ENCODE measurements at places on chromosomes 16 and 17.

DNA sequence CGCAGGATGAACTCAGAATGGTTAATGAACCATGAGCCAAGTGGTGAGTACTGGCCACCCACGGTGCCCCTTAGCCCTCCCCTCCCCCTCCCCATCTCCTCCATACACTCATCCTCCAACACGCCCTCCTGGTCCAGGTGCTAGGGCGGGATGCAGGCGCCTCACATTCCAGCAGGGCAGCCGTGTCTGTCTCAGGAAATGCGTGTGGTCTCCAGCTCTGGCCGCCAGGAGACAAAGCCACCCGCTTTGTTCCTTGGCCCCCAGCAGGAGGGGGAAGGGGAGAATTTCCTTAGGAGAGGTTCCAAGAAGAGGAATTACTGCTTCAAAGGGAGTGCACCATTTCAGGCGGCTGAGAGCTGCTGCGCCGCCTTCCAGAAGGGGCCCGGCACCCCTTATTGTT is 29.7 kb upstream of the RMI2 start:
- no peak for DNase-seq

GRCh38 chr17:29135464-29135863 is 44.7 kb downstream of the MYO18A start:
- no peak for DNase-seq

- DNase-seq: peak; percentile 36
These were observed 32.7 kb downstream of the CDK5R1 start for GRCh38 chr17:32519228-32520103.

GRCh38 chr16:66569131-66569530 is 2.9 kb downstream of the CMTM1 start:
- no peak for DNase-seq

- DNase-seq: no peak
These were observed 15.4 kb downstream of the SRP68 start for GRCh38 chr17:76056882-76057281.

GRCh38 chr17:30095507-30096244 is 20.9 kb upstream of the NSRP1 start:
- peak; percentile 66 for DNase-seq

GRCh38 chr17:19833914-19834313 is 33.8 kb downstream of the ULK2 start:
- no peak for DNase-seq

GRCh38 chr16:3474136-3474779 is 21.0 kb downstream of the C16orf90 start:
- DNase-seq: no peak

- peak; percentile 89 for DNase-seq
These were observed 18.6 kb downstream of the C1QTNF1 start for GRCh38 chr17:79042421-79043190.

DNA sequence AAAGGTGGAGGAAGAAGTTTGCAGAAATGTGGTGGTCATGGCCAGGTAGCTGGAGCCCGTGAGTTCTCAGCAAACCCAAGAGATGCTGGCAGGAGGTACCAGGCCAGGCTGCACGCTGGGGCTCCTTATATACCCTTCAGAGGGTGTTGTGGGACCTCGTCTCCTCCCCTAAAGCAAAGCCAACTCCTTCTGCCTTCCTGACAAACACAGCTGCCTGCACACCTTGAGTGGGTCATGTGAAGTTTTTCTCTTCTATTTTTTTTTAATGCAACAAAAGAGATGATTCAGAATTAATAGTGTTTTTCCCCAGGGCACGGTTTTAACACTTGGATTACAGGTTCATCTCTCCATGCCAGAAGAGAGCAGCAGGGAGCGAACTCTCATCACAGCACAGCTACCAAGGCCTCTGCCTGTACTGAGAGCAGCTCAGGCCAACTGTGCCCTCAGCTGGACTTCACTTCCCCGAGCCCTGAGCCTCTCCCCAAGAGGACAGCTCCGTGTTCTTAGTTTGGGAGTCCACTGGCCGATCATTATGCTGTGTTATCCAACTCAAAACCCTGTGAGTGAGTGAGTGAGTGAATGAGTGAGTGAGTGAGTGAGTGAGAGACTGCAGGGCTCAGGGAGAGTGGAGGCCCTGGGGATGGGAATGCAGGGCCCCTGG is at the start of gene KRT15:
Gene KRT15 (minus strand): TSS at position 102 of the 661 bp plus-strand sequence. CDS start 63 bp downstream, at position 39.
- DNase-seq: no peak

GRCh38 chr16:11697319-11697718 is 29.1 kb downstream of the SNN start:
- DNase-seq: no peak

DNA sequence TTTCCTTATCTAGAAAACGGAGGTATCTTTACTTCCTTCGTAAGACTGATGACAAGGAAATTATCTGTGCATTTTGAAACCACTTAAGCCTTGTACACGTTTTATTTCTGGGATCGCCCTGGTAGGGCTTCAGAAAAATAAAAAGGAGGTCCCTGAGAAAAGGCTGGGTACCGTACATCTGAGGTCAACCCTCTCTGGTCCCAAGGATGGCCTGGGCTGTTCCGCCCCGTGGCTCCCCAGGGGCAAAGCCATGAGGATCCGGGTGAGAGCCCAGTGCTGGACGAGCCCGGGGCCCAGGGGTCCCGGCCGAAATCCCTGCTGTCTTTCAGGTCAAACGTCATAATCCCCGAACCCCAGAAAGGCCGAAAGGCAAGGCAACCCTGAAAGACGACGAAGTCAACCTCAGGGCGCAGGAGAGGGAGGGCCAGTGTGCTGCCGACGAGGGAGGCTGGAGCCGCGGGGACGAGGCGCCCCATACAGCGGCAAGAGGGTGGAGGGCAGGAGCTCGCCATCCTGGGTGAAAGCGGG is 656 bp upstream of the FUS start:
- DNase-seq: no peak

- DNase-seq: no peak
These were observed 104.5 kb downstream of the C16orf78 start for GRCh38 chr16:49478107-49478506.

DNA sequence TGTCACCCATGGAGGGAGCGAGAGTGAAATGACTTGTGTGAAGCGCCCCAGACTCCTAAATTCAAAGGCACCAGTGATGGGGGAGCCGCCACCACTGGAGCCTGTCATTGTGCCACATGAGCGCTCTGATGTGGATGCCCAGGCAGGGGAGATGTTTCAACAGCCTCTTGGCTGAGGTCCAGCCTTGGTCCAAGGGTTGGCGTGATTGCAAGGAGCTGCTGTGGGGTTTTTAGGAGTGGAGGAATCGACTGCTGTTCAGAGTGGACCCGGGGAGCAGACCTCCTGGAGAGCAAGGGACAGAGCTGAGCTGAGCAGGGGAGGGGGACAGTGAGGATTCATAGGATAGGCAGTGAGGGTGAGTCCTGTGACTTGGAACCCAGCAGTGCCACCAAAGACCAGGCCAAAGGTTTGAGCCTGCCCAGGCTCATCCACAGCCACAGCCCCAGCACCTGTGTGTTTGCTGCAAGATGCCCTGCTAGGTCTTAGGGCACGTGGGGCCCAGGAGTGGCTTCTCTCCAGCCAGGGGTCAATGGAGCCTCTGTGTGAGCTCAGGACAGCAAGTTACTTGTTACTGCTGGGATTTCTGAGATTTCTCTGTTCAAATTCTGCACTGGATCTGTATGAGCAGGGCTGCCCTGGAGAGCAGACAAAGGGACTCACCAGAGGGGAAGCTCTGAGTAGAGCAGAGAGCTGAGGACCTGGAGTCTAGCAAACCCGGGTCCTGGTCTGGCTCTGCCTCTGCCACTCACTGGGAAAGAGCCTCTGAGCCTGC is 20.3 kb downstream of the RHBDL3 start:
- no peak for DNase-seq

DNA sequence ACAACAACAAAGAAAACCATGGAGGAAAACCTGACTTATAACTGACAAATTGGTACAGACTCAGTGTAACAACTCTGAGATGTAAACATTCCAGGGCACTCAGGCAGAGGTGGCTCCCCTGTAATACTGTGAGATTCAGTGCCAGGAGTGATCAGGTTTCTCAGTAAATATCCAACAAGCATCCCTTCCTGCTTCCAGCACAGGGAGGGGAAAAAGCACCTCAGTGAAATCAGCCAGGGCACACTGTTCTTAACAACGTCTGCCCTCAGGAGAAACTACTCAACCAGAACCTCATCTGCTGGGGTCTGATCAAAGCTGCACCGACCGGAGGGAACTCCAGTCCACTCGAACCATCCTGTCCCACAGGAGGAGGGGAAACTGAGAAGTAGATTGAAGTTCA is 52.3 kb downstream of the AMFR start:
- DNase-seq: no peak

- DNase-seq: no peak
These were observed 73.0 kb downstream of the PITPNC1 start for GRCh38 chr17:67449845-67450755.

Data from suppressor macrophage treated with lipopolysaccharide for 1 hour (primary cell).